ENCODE measurements at places on chromosomes 11 and 22.

GRCh38 chr22:39012533-39013511, 1.2 kb upstream of the APOBEC3C start:
- DNase-seq: no peak

DNA sequence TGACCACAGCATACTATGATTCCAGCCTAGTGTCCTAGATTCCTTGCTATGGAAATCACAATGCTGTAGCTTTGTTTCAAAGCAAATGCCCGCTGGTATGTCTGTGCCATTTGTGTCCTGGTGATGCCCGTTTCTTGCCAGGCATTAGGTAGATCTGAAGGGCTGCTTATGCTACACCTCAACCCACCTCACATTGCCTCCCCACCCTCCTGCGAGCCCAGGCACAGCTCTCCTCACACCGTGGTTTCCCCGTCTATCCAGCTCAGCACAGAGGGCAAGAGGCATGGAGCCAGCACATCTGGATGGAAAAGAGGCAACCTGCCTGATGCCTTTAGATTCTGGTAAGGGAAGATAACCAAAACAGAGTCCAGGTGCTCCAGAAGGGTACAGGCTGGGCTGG, 307.4 kb upstream of the B3GAT1 start:
- no peak for DNase-seq

DNA sequence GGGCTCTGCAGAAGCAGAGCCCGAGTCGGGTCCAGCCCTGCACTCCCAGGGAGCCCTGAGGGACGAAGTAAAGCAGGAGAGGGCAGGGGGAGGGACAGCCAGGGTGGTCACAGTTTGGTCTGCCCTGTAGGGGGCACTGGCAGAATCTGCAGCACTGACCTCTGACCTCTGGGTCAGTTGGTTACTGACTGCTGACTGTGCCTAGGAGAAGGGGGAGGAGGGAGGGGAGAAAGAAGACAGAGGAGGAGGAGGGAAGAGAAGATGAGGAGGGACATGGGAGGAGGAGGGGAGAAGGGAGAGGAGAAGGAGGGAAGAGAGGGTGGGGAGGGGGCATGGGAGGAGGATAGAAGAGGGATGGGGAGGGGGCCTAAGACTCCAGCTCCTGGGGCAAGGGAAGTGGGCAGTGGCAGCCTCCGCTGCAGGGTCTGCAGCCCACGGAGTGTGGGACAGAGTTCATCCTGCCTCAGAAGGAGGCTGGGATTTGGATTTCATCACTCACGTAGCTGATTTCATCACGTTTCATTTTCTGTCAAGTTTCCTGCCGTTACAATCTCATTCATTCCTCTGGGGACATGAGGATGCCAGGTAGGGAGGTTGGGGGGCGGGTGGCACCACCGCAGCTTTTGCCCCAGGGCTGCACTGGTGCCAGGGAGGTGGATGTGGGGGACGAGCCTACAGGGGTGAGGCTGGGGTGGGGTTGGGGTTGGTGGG, 55.2 kb downstream of the FLRT1 start:
- peak; percentile 41 for DNase-seq

GRCh38 chr11:70836071-70836470, 416.3 kb downstream of the SHANK2 start:
- no peak for DNase-seq

- no peak for DNase-seq
Observed at GRCh38 chr22:29598684-29599020, 4.8 kb upstream of the NF2 start.

DNA sequence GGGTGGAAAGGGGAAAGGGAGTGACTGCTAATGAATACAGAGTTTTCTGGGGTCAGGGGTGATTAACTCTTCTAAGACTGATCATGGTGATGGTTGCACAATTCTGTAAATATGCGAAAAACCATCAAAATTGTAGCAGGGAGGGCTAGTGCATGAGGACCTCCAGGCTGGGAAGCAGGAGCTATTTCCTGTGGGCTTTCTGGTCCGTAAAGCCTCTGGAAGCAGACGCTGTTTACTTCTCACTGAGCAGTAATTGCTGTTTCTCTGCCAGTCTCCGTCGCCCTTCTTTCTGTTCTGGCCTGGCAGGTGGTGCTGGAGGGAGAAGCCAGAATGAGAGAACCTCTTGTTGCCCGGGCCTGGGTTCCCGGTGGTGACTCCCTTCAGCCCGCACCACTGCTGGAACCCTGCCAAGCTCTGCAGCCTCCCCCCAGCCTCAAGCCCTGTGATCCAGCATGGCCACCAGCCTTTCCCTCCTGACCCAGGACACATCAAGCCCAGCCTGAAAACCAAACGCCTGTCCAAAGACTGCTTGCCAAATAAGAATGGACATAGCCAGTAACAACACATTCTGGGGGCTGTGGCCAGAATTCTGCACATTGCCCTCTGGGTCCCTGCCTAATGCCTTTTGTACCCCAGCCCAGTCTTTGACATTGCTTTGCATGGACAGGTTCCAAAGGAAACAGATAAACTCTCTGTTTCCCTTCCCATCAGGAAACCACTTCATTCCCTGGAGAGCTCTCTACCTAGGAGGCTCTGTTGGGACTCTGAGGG, 201.0 kb upstream of the NAV2 start:
- DNase-seq: no peak

DNA sequence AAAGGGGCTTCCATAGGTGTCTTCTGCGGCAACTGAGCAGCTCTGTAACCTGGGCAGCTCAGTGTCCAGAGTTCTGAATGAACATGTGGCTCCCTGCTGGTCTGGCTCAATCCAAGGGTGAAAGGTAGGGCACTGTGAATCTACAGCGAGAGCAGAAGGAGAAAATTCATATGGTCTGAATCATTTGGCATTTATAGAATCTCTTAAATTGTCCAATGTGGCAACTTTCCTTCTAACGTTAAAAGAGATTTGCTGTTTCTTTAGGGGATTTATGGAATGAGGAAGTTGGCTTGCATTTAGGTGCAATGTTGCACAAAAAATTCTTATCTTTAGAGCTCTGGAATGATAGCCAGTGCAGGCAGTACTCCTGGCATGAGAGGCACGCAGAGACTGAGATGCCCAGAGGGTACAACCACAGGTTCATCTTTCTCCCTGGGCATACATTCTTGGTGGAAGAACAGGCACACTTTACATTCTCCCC, 17.0 kb downstream of the ATXN10 start:
- peak; percentile 94 for DNase-seq

GRCh38 chr11:24574461-24574860, 77.6 kb downstream of the LUZP2 start:
- no peak for DNase-seq

DNA sequence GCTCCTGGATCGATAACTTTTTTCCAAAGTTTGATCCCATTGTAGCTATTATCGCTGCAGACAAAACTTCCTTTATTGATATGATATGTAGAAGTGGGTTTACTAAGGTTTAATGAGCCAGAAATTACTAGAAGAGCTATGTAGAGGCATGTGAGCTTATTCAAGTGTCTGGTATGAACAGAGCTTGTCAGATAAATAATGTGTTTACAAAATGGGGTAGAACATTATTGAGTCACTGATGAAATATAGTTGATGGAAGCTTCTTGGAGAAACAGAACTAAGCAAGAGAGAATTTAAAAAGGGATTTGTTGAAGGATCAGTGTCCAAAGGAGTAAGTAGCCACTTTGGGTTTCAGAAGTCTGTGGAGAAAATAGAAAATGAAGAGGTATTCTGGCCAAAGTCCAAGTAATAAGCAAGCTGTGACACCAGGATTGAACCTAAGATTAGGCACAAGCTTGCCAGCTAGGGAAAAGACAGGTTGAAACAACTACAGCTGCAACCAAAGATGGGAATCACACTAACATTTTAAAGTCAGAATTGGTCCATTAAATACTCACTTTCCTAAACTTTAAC, 104.3 kb downstream of the MAML2 start:
- no peak for DNase-seq

DNA sequence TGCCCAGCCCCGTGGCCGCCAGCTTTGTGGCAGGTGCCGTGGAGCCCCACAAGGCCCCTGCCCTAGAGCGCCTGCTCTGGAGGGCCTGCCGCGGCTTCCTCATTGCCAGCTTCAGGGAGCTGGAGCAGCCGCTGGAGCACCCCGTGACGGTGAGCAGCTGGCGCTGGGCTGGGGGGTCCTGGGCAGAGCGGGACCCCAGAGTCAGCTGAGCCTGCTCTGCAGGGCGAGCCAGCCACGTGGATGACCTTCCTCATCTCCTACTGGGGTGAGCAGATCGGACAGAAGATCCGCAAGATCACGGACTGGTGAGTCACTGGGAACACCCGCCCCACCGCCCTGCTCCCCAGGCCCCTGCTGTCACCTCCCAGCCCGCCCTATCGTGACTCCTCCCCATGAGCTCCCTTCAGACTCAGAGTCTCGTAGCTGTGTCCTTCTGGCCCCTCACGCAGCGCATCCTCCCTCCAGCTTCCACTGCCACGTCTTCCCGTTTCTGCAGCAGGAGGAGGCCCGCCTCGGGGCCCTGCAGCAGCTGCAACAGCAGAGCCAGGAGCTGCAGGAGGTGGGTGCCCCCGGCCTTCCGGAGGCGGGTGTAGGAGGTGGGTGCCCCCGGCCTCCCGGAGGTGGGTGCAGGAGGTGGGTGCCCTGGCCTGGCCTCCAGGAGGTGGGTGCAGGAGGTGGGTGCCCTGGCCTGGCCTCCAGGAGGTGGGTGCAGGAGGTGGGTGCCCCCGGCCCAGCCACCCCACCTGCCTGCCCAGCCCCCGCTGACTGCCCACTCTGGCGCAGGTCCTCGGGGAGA, 4.7 kb downstream of the TCIRG1 start:
- DNase-seq: peak; percentile 53

GRCh38 chr11:62575837-62576236, 2.1 kb upstream of the EEF1G start:
- DNase-seq: no peak

DNA sequence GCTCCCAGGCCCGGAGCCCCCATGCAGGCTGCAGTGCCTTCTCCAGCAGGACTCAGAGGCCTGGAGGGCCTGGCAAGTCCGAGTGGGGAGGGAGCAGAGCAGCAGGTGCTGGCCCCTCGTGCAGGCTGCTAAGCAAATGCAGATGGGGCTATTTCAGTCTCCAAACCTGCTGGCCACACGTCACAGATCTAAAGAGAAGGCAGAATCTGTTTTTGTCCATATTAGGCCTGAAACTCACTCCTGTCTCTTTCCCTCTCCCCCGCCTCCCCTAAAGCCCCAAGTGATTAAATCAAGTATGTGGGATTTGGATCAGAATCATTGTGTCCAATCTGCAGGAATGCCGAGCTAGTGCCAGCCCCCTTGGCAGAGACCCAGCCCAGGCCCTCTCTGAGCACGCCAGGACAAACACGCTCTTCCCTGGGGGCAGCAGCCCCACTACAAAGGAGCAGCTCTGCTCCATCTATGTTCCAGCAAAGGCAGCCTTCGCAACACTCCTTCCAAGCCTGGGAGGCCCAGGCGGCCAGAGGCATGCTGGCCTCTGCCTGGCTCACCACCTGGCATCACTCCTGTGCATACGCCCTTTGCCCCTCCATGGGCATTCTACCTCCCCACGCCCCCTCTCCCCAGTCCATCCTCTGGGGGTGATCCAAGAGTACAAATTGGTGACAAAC, 26.5 kb downstream of the RPL27A start:
- DNase-seq: no peak

GRCh38 chr11:133821776-133822175, 23.5 kb downstream of the SPATA19 start:
- peak; percentile 20 for DNase-seq

DNA sequence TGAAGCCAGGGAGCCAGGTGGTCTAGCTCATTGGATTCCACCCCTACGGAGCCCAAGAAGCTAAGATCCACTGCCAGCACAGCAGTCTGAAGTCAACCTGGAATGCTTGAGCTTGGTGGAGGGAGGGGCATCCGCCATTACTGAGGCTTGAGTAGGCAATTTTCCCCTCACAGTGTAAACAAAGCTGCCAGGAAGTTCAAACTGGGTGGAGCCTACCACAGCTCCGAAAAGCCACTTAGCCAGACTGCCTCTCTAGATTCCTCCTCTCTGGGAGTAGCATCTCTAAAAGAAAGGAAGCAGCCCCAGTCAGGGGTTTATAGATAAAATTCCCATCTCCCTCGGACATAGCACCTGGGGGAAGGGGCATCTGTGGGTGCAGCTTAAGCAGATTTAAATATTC, 620.3 kb downstream of the NELL1 start:
- no peak for DNase-seq

GRCh38 chr11:45145379-45146071, 914 bp upstream of the PRDM11 start:
- no peak for DNase-seq

DNA sequence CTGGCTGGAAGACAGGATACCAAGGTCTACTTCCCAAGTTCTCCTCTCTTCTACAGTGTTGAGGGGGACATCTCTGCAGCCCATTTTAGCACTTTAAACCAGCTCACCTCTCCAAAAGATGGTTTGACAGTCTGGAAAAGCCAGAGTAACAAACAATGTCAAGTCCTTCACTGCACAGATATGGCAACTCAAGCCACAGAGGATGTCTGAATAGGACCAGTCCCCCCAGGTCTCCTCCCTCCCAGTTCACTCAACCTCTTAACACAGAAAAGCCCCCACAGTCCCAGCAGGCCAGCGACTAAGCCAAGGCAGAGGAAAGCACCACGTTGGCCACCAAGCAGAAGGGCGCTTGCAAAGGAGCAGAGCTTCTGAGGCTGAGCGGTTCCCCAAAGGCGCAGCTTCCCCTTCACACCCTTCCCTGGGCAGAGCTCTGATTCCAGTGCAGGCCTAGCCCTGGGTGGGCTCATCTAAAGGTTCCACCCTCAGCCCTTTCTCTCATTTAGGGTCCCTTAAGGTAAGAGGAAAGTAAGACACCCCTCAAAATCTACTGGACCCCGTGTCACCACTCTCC, 62.7 kb downstream of the PAK1 start:
- peak; percentile 11 for DNase-seq

DNA sequence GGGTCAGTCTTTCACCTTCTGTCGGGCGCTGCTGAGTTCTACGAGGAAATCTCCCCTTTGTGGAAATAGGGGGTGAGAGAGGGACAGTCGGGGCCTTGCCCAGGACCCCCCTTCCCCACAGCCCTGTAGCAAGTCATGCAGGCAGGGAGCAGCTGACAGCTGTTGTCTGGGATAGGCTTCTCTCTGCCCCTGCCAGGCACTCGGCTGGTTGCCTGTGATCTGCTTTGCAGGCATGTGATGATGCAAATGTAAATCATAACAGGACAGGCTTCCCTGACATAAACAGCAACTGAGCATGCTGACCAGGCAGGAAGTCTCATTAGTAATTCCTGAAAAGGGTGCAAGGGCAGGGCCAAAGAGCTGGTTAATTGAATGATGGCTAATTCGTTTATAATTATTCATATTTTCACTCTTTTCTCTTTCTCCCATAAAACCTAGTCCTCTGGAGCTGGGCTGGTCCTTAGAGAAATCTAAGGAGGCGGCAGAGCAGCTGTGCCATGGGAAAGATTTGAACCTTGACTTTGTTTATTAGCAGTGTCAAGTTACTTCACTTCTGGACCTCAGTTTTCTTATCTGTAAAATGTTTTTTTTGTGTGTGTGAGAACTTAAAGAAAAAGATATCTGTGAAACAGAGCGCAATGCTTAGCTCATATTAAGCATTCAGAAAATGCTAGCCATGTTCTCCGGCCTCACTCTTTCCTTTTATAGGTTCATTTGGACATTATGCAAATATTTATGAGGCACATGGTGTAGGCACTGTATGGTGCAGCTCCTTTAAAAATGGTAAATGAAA, 129.7 kb downstream of the LDLRAD3 start:
- no peak for DNase-seq

DNA sequence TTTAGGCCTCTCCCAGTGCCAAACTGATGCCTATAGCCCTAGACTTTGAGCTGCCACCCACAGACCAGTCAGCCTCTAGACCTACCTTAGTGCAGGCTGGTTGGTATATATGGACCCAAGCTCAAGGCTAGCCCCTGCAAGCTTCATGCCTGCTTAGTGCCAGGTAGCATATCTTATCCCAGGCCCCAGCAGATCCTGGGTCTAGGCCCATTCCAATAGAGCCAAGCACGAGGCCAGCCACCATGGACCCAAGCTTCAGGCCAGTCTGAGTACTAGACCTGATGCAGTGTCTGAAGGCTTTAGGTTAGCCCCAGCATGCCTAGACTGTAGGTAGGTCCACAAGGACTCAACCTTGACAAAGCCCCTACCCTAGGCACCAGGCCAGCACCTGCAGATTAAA, 1081.7 kb downstream of the JRKL start:
- DNase-seq: no peak
